Fibroblast of villous mesenchyme (primary cell): ENCODE measurements at places on chromosomes 16 and 17. TPM values are rescaled to one million over a fixed set of nuclear protein-coding genes. Genes with fewer than 3 reads are reported as not detected.

DNA sequence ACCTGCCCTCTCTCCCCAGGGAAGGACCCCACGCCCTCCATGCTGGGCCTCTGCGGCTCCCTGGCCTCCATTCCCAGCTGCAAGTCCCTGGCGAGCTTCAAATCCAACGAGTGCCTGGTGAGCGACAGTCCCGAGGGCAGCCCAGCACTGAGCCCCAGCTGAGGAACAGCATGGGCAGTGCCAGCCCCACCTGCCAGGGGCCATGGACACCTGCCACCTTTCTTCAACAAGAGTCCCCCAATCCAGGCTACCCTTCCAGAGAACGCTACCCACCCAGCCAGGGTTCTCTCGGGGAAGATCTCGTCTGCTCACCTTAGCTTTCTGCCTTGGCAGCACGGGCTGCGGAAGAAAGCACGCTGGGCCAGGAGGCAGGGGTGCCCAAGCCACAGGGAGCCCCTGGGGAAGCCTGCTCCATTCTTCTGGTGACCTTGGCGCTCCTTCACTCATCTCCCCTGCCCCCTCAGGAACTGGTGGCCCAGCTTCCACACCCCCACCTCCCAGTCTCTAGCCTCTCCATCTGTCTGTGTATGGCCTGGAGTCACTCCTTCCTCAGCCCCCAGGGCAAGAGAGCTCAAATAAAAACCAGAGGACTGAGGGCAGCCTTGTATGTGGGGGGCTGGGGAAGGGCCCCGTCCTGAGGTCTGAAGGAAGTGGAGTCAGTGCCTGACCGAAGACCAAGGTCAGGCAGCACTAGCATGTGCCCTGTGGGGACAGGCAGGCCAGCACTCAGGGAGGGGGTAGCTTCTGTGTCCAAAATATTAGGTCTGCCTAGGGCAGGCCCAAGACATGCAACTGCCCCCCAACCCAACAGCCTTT lies 6.3 kb downstream of the SLC25A39 start:
- DNase-seq = no peak

The KRTAP2-1 gene
- not detected in 2 replicates for total RNA-seq

GRCh38 chr16:14958970-14959369 lies 15.9 kb upstream of the PDXDC1 start:
- DNase-seq = peak; percentile 13

The DNASE1L2 gene
- total RNA-seq = 0.64 and 0.86 TPM in 2 replicates

GRCh38 chr16:21158208-21159110 lies at the start of gene LDAF1:
Gene LDAF1, plus strand, starts transcription at chr16:21158674. Its CDS starts 2,509 bp downstream, at chr16:21161183.
- peak; percentile 78 for DNase-seq

- no peak for DNase-seq
These were observed 19.0 kb upstream of the ADCY7 start for GRCh38 chr16:50247123-50247905.

GRCh38 chr17:17797119-17797809 lies 39.5 kb downstream of the SREBF1 start:
- DNase-seq = no peak

DNA sequence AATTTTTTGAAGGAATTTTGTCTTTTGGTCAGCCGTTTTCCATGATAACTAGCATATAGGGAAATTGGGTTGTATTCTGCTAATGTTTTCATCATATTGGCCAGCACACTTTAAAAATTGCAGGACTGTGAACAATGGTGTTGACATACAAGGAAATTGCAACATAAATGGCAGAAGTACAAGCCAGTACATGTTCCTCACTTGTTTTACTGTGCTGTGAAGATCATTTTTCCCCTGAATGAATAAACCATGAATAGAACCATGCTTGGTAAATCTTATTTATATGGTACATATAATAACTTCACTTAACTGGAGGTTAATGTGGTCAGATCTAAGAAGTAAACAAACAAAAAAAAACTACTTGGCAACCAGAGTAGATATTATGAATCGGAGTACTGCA lies 22.8 kb downstream of the OMG start:
- DNase-seq = peak; percentile 84

The ALDH3A1 gene
- not detected in 2 replicates for total RNA-seq

- DNase-seq = peak; percentile 22
These were observed 233.1 kb upstream of the WSCD1 start for GRCh38 chr17:5837055-5837491.

DNA sequence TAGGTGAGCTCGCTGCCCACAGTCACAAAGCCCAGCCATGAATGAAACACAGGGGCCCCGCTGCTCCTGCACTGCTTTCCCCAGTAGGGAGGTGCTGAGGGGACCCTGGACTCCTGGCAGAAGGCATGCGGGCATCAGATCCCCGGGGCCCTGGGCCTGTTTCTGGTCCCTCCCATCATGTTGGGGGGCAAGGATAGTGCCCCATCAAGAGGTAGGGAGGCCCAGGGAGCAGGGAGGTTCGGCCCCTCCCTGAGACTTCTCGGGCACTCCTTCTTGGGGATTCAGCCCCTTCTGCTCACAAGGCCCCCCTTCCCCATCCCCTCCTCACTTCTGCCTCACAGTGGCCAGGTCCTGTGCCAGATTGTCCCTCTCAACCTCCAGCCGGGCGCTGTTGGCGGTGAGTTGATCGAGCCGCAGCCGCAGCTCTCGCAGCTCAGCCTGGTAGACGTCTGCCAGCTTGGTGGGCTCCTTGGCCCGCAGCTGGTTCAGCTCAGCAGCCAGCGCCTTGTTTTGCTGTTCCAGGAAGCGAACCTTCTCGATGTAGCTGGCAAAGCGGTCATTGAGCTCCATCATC lies 515 bp downstream of the GFAP start:
- DNase-seq = no peak

The TNFRSF13B gene
- not detected in 2 replicates for total RNA-seq

DNA sequence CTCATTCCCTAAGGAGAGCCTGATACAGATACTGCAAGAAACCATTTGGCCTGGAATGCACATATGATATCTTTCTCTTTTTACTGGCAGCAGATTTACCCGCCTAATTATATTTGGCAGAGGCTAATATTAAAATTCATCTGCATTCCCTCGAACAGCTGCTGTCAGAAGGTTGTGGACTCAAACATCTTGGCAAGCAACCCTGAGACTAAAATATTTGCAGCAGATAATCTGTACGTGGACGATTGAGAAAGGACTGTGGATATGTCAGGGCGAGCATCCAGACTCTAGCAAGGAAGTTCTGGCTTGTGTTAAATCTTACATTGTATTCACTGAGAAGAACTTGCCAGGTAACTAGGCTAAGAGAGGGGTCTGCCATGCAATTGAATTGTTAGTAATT lies 65.2 kb downstream of the SNX20 start:
- DNase-seq = no peak

DNA sequence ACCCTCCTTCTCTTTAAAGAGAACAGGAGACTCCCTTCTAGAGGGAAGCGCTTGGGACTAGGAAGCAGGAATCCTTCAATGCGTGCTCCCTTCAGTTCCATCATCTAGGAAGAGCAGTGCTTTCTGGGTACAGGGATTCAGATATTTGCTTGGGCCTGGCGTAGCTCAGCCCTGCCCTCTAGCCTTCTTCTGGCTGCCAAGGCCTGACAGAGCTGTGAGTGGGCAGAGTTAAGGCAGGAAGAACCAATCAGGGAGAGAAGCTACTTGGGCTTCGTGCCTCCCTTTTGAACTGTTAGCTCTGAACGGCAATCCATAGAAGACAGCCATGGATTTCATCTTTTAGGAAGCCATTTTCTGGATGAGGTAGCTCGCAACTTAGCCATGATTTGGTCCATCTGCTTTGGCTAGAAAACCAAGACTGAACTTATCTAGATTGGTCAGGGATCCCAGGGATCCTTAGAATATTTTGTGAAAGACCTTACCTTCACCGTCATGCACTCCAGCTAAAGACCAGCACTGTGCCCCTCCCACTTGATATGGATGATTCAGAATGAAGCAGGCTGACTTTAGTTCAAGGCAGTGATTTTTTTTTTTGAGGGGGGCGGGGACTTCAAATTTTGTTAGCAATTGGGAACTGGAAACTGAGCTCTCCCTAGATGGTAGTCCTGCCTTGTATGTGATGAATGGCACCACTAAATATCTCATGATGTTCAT lies 2.5 kb upstream of the CORO6 start:
- peak; percentile 22 for DNase-seq

DNA sequence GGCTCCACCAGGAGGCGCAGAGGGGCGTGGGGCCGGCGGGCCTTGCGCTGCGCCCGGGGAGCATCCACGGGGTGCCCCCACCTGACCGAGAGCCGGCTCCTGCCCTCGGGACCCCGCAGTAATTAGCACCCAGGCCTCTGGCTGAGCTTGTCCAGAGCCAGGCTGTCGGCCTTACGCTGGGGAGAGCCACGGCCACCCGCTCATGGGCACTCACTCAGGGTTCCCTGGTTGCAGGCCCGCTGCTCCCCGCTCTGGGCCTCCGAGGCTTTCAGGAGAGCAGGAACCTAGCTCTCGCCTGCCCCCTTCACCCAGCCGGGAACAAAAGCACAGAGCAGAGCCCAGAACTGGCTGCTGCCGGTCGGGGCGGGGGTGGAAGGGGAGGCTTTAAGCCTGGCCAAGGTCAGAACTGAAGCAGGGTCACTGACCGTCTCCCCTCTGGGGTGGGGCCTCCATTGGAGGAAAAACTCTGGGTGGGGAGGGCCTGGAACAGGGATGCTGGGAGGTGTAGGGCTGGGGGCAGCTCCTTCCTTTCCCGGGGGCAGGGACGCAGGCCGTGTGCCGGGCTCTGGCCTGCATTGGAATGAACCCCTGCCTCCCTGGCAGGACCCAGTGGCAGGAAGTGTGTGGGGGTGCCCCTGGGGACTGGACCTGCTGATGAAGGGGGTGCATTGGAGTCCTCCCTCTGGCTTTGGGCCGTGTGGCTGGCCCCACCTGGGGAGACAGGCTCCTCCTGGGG lies 12.3 kb downstream of the GLIS2 start:
- DNase-seq = peak; percentile 85

DNA sequence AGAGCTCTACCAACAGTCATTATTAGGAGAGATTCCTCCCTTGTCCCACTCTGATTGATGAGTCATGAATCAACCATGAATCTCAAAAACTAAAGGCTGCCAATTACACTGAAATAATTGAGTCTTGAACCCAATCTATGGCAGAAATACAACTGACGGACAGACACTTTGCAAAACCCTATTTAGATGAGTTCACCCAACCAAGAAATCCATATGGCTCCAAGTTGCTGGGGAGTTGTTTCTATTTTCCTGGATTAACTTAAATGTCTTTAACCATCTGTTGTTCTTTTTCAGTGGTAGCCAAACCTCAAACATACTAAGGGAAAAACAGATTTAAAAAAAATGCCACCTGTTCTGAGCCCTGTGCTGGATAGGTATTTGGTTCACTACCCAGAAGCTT lies 151.0 kb downstream of the SHISA9 start:
- no peak for DNase-seq

DNA sequence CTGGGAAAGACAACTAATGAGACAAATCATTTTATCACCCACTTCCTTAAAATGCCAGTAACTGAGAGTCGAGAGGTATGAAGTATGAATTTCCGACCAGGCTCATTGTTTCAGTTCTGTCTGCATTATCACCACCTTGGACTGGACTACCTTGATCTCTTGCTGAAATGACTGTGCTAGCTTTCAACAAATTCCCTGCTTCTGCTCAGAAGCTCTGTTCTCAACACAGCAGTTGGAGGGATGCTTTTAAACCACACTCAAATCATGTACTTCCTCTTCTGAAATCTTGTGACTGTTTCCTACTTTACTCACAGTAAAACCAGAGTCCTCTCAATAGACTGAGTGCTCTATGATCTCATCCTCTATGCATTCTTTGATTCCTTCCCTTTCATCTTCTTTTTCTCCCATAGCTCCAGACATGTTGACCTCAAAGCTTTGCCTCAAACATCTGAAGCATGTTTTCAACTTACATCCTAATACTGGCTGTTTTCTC lies 195.8 kb downstream of the KCNJ2 start:
- peak; percentile 8 for DNase-seq
